NCI-H1092 treated with DMSO at 0.1 percent for 48 hours (cell line): ENCODE measurements at places on chromosomes 12 and 14.

- no peak for DNase-seq
Observed at GRCh38 chr14:79515158-79515557, 696.1 kb downstream of the DIO2 start.

DNA sequence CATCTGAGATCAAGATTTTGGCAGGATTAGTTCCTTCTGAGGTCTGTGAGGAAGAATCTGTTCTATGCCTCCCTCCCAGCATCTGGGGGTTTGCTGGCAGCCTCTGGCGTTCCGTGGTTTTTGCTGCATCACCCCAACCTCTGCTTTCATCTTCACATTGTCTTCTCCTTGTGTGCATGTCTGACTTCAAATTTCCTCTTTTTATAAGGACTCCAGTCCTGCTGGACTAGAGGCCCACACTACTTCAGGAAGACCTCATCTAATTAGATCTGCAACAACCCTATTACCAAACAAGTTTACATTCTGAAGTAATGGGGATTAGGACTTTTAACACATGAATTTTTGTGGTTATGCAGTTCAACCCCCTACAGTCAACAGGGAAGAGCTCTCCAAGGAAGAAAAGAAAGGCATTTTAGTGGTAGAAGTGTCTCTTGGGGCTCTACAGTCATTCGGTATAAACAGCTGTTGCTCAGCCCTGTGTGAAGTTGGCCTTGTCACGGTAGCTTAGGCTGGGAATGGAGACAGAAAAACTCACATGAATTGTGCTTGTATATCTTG, 89.7 kb downstream of the CAND1 start:
- peak; percentile 6 for DNase-seq

DNA sequence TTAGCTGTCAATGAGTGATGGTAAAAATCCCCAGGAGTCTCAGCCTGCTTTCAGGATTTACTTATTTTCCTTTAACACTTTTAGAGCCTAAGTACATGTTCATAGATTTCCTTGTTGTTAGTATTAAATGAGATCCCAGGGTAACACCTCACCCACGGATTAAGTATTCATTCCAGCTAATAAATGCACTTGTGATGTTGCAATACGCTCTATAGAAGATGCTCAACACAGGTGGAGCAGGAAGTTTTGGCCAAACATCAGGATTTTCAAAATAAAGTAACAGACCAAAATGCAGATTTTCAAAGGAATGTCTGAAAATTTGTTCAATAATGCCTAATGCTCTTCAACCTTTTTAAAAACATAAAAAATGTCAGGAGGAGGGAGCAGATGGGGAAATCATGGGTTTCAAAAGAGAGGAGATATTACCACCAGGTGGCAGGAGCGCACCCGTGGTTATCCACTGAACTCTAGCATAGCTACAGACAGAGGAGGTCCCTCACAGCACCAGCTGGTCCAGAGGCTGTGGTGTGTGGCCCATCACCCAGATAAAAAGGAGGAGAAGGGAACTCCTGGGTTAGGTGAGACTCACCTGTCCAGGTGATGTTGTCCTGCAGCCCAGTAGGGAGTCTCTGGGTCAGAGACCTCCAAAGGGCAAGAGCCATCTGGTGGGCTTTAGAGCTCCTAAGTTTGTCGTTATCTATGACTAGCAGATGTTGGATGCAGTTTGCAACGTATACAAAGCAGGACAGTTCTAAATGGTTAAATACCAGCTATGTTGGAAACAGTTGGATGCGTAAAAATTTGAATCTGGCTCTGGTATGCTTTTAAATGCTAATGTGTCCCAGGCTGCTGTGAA, 1158.4 kb upstream of the TMEM132C start:
- DNase-seq, result peak; percentile 35

DNA sequence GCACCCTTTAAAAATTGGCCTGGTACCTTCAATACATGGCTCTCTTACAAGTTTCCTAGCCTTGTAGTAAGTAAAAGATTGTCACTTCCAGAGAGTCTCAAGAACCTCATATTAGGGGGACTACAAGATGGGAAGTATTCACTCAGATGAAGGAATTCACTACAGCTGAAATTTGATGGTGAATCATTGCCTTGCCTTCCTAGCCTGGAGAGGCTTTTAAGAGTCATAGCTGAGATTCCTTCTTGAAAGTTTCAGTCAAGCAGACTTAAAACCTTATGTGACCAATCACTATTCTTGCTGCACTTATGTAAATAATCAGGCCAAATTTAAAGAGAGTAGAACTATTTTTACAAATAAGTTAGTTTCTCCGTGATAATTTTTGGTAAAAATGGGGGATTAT, 451.6 kb downstream of the TRHDE start:
- no peak for DNase-seq

GRCh38 chr14:64952598-64953309, 10.2 kb upstream of the GPX2 start:
- no peak for DNase-seq

GRCh38 chr12:116674643-116675183, 63.2 kb downstream of the SPRING1 start:
- no peak for DNase-seq

DNA sequence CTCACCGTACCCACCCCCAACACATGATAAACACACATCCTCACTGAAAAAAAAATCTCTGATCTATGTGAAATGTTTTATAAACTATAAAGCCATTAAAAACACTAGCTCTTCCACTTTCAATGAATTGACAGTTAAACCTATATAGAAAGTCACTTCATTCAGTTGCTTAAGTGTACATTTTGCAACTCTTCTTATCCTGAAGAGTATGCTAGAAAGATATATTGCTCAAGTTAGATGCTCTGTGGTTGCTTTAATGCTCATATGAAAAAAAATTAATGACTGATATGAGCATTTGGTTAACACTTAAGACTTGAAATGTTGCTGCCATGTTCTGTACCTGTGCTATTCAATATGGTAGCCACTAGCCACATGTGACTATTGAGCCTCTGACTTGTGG, 21.0 kb upstream of the MIA2 start:
- DNase-seq, result no peak

DNA sequence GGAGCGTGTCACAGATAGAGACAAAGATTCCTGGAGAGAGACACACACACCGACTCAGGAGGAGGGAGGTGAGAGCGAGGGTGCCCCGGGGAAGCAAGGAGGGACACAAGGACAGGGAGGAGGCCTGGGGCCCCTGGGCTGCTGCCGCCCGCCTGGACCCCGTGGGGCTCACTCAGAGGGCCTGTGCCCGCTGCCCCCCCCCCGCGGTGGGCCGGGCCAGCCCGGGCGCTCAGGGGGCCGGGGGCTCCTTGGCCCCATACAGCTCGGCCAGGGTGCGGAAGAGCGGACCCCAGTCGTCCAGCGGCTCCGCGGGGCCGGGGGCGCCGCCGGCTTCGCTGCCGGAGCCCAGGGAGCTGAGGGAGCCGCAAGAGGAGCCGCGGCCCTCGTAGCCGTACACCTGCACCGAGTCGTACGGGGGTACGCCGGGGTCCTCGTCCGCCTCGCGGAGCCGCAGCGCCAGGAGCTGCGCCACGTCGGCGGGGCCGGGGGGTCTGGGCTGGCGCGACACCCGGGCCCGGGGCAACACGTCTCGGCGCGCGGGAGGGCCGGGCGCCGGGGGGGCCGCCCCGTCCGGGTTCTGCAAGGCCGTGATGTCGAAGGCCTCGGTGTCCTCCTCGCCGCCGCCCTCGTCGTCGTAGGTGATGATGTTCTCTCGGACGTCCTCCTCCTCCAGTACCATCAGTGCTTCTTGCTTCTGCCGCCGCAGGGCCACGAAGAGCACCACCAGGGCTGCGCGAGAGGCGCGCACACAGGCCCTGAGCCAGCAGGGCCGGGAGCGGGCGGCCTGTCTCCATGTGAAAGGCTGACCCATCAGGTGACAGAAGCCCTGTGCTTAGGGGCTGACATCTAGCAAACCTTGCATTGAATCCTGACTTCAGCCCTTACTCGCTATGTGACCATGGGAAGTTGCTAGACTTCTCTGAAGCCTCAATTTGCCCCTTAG, 6.0 kb downstream of the PSMB11 start:
- no peak for DNase-seq
